Spleen (tissue), 13 donors: ENCODE measurements at places on chromosomes 5 and 9. TPM values are rescaled to one million over a fixed set of nuclear protein-coding genes. Genes with fewer than 3 reads are reported as not detected.

DNA sequence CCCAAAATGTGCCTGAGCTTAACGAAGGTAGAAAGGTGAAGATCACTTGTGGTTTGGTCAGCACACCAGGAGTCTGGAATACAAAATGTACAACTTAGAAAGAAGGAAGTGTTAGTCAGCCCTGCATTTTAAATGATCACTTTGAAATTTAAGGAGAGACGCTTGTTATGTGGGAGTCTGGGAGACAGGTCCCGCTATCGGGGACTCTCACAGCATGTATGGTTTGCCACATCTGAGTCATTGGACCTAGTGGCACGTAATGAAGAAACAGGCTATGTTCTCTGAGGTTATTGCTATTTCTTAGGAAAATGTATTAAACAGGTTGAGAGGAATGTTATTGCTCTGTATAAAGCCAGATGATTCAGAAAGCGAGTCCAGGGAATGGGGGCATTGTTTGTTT, 2362.5 kb upstream of the WWC1 start:
- no peaks in the 10 kb centered on the region for H3K27me3 ChIP-seq
- no peaks in the 10 kb centered on the region for H3K36me3 ChIP-seq
- no peak overlapping the region for H3K4me3 ChIP-seq
- DNase-seq: no peak
- no peak overlapping the region for H3K27ac ChIP-seq
- no peaks in the 10 kb centered on the region for H3K4me1 ChIP-seq

- H3K27ac ChIP-seq: no peak overlapping the region
- DNase-seq: no peak
- H3K4me1 ChIP-seq: no peaks in the 10 kb centered on the region
- no peak overlapping the region for H3K4me3 ChIP-seq
- H3K27me3 ChIP-seq: no peaks in the 10 kb centered on the region
Observed at GRCh38 chr5:133853646-133854365, 114.6 kb downstream of the C5orf15 start.

- no peaks in the 10 kb centered on the region for H3K27me3 ChIP-seq
- H3K36me3 ChIP-seq: no peaks in the 10 kb centered on the region
- no peak overlapping the region for H3K4me3 ChIP-seq
- H3K27ac ChIP-seq: peak overlapping the region; percentile 45
- no peak for DNase-seq
Observed at GRCh38 chr9:115191667-115192066, 73.7 kb upstream of the TNC start.

DNA sequence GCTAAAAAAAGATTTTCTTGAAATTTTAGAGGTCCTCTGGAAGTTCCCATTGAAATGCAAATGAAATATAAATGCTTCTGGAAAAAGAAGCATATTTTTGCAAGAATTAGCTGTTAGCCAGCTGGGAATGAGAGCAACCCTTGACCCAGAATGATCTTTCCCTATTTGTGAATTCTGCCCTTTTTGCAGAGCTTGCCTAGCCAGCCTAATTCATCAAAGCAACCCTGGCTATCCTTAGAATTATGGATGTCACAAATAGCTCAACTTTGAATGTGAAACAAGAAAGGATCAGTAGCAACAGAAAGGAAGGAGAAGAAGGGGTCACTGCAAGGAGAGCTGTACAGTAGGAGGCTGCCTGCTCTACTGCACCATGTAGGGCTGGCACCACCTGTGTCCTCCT, 345.9 kb downstream of the EFNA5 start:
- H3K27ac ChIP-seq: no peak overlapping the region
- H3K4me1 ChIP-seq: no peaks in the 10 kb centered on the region
- H3K36me3 ChIP-seq: no peaks in the 10 kb centered on the region
- DNase-seq: no peak
- no peaks in the 10 kb centered on the region for H3K27me3 ChIP-seq

- no peak overlapping the region for H3K27ac ChIP-seq
- H3K36me3 ChIP-seq: no peaks in the 10 kb centered on the region
- no peaks in the 10 kb centered on the region for H3K4me1 ChIP-seq
- no peak overlapping the region for H3K4me3 ChIP-seq
- no peak for DNase-seq
Observed at GRCh38 chr5:8981016-8981415, 564.9 kb downstream of the SEMA5A start.

GRCh38 chr9:1939926-1940368, 75.2 kb upstream of the SMARCA2 start:
- H3K4me3 ChIP-seq: no peak overlapping the region
- no peak overlapping the region for H3K27ac ChIP-seq
- no peak for DNase-seq
- H3K27me3 ChIP-seq: no peaks in the 10 kb centered on the region
- H3K36me3 ChIP-seq: no peaks in the 10 kb centered on the region

DNA sequence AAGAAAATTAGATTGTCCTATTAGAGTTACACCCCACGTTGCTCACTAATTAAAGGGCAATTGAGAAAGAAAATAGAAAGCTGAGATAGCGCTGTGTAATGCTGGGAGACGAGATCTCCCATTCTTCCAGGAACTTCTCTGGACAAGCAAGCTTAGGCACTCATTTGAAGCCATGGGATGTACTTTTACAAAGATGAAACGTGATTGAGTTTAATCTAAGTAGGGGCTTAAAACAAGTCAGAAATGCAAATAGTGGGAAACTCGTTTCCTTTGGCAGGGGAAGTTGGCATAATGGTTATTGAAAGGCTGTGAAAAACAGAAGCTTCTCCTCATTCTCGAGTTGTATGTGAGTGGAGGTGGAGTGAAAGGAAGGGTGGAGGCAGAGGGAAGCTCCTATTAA, 3.7 kb downstream of the PRDM6 start:
- H3K27me3 ChIP-seq: peaks cover 100% of the 10 kb centered on the region
- no peak overlapping the region for H3K4me3 ChIP-seq
- H3K4me1 ChIP-seq: peaks cover 67% of the 10 kb centered on the region
- H3K36me3 ChIP-seq: no peaks in the 10 kb centered on the region
- no peak overlapping the region for H3K27ac ChIP-seq

DNA sequence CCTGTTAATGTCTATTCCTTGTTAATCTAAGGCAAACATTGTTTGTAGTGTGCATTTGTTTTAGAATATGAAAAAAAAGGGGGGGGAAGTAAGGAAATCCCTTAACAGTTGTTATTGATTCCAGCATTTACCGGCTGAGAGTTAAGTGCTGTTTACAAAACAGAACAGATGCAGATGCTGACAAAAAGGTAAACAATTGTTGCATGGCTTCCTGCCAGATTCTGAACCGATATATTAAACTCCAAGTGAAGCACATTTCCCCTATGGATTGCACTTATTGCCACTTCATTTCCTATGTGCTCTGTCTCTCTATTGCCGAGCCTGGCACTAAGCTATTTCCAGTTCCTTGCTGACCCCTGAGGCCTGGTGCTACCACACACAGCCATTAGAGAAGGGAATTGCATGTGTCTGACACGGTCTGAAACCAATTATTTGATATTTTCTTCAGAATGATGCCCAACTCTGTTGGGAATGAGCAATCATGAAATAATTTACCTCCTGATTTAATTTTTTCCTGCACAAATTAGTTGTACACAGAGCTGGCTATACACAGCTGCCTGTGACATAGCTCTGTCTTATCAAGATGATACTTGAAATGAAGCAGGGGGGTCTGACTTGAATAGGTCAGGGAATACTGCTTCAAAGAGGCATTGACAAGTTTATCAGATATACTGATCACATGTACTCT, 109.8 kb downstream of the KIAA0825 start:
- no peaks in the 10 kb centered on the region for H3K4me1 ChIP-seq
- H3K36me3 ChIP-seq: no peaks in the 10 kb centered on the region
- no peak for DNase-seq
- H3K4me3 ChIP-seq: no peak overlapping the region
- no peak overlapping the region for H3K27ac ChIP-seq

DNA sequence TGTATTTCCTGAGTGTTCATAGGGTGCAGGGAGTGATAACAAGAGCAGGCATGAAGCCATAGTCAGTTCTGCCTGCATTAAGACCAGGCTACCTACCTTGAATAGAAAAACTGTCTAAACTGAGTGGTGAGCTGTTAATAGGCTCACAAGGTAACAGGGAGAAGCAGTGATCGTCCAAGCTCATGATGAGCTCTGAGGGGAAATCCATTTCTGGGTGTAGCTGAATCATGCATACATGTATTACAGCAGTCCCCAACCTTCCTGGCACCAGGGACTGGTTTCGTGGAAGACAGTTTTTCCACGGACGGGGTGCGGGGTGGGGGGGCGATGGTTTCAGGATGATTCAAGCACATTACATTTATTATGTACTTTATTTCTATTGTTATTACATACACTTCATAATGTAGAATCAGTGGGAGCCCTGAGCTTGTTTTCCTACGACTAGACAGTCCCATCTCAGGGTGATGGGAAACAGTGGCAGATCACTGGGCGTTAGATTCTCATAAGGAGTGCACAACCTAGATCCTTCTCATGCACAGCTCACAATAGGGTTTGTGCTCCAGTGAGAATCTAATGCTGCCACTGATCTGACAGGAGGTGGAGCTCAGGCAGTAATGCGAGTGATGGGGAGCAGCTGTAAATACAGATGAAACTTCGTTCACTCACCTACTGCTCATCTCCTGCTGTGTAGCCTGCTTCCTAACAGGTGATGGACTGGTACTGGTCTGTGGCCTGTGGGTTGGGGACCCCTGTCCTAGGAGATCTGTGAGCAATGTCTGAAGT, 100.0 kb upstream of the IL6ST start:
- DNase-seq: no peak
- peaks cover 18% of the 10 kb centered on the region for H3K4me1 ChIP-seq
- H3K27ac ChIP-seq: no peak overlapping the region
- H3K4me3 ChIP-seq: no peak overlapping the region

- no peaks in the 10 kb centered on the region for H3K4me1 ChIP-seq
- H3K4me3 ChIP-seq: no peak overlapping the region
- no peaks in the 10 kb centered on the region for H3K27me3 ChIP-seq
- no peaks in the 10 kb centered on the region for H3K36me3 ChIP-seq
Observed at GRCh38 chr5:84729326-84729725, 344.6 kb upstream of the EDIL3 start.

DNA sequence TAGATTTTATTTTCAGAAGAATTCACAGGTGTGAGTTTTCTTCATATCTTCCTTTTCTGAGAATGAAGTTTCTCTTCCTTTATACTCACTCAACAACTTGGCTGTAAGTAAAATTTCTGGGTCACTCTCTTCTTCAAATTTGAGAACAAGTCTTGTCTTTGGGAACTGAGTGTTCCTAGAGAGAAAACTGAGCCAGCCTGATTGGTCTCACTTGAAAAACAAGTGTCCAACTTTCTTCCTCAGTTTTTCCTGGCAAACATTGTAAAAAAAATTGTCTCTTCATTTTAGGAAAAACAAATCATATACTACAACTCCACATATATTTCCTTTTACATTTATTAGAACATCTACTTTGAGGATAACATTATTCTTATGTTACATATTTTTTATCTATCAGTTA, 156.1 kb upstream of the GHR start:
- no peaks in the 10 kb centered on the region for H3K27me3 ChIP-seq
- no peak for DNase-seq
- H3K36me3 ChIP-seq: no peaks in the 10 kb centered on the region
- H3K27ac ChIP-seq: no peak overlapping the region

DNA sequence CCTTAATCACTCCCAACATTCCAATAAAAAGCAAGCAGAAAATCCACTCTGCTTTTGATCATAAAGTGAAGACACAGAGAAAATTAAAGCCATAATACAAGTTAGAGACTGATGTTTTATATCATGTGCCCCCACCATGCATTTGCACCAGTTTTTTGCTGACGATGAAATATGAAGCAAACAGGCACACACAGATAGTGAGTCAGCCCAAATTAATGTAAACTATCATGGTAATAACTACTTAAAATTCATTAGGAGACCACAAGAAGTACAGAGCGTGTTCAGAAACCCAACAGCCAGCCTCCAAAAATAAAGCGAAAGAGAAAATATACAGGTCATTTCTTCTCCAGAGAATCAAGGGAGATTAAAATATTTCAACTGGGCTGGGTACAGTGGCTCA, 46.4 kb upstream of the KDM4C start:
- no peak overlapping the region for H3K27ac ChIP-seq
- H3K27me3 ChIP-seq: no peaks in the 10 kb centered on the region
- peaks cover 7% of the 10 kb centered on the region for H3K4me1 ChIP-seq
- H3K4me3 ChIP-seq: no peak overlapping the region

Gene EQTN
- total RNA-seq: not detected

Gene FGF1
- 0.47 TPM for total RNA-seq

DNA sequence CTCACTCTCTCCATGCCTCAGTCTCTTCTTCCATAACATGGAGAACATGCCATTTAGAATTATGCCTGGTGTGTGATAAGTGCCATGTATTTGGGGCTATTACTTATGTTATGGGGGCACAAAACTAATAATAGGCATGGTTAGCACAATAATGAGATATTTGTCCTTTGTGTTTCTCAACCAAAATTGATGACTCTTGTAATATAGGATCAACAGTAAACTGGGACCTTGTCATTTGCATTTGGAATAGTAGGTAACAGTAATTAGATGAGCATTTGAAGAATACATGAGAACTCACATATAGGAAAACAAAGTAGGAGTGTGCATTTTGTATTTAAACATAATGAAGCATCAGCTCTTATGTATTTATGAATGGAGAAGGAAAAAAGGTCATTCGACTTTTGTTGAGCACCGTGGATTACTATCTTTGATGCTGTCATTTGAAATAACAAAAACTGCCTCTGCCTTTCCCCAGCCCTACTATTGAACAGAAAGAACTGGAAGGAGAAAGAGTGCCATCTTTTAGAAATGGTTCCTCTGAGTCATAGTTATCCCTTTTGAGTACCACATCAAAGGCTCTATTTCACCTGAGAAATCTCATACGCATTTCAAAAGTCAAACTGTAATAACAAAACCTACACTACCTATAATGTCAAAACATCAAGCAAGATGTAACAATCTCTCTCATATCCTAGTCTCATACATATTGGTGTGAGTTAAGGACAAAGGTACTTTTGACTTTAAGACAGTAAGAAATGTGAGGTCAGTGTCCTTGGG, 655.2 kb downstream of the PDE4D start:
- H3K27me3 ChIP-seq: no peaks in the 10 kb centered on the region
- no peaks in the 10 kb centered on the region for H3K36me3 ChIP-seq
- no peak for DNase-seq
- no peak overlapping the region for H3K27ac ChIP-seq
- no peaks in the 10 kb centered on the region for H3K4me1 ChIP-seq

Gene PCDHGA3
- total RNA-seq: 2.1 TPM
